GF-D8 (cell line): ENCODE measurements at places on chromosomes 4 and X.

DNA sequence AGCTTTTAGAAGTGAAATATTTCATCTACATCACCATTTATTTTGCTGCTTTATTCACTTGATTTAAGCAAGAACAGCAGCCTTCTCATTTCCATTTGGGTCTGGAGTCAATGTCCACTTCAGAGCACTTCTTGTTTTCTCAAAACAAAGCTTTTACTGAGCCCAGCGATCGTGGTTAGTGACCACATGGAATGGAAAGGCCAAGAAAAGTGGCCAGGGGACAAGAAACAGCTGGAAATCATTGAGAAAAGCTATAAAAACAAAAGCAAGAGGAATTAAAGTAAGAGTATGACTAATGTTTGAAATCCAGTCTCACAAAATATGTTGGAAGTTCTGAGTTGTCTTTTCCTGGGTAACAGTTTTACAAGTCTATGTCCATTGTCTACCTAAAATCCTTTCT is 328.4 kb upstream of the INTU start:
- no peak for DNase-seq

GRCh38 chr4:124334119-124334518 is 378.4 kb downstream of the ANKRD50 start:
- DNase-seq = no peak

DNA sequence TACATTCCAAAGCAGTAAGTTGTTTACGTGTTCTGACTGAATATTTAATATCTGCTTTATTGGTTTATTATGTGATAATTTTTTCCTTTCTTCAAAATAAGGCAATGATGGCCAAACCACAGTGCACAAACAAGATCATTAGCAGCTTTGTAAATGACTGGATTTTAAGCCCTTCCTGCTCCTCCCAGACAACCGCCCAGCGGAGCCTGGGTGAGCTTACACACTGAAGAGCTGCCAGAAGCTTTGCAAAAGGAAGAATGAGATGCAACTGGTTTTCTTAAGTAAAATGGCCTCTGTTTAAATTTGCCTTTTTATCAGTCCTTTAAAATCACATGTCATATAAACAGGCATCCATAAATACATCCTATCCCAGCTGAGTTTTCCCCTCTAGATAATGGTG is 52.2 kb downstream of the SPARCL1 start:
- DNase-seq = no peak

DNA sequence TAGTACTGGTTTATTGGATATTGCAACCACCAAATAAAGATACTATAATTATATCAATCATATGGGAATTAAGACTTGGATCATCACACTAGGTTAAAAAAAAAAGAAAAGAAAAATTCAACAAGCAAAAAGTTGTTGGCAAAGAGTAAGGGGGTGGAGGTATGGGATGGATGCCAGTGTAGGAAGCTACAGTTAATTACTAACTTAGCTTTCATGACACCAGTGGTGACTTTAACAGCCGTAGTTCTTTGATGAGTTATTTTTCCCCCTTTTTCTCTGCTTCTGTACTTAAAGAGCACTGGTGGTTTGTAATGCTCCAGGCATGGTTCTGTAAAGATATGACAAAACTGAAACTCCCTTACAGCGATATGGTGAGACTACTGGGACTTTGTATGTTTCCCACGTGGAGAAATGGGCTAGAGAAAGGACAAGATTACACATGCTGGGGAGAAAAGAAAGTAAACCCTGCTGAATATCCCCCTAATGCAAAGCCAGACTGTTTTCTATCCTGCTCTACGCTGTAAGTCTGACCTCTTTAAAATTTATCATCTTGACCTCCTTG is 210.8 kb downstream of the SPOCK3 start:
- no peak for DNase-seq

DNA sequence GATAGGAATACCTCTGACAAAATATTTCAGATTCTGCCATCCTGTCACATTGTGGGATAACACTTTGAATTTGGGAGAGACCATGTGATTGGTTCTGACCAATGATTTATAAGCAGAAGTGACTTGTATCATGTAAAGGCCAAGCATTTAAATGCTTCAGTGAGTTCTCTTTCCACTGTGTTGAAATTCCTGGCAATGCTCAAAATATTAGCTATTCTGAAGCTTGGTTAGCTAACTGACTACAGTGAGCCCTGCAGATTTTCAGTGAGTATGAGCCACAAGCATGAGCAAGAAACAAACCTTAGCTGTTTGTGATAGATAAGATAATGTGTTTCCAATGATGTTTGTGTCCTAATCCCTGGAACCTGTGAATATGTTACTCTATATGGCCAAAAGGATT is 562.8 kb upstream of the AADAT start:
- no peak for DNase-seq
